ENCODE measurements at places on chromosomes 13 and 19.

DNA sequence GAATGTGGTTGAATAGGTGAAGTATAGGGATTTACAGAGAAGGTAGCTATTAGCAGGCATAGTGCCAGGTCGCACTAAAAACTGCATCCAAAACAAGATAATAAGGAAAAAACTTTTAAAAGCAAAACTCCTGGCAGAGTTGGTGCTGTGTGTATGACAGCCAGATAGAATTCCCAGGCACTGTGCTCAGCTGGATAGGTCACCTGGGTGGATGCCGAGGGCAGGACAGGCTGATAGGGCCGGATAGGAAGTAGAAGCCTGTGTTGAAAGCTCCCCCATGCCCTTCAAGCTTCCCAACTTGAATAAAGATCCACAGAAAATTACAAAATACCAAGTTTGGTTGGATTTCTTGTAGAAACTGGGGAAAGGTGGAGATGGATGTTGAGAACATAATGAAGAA is 48.9 kb upstream of the TDRD3 start:
- DNase-seq, result no peak

GRCh38 chr19:33436360-33437345 is 63.1 kb downstream of the CEBPG start:
- DNase-seq, result no peak

DNA sequence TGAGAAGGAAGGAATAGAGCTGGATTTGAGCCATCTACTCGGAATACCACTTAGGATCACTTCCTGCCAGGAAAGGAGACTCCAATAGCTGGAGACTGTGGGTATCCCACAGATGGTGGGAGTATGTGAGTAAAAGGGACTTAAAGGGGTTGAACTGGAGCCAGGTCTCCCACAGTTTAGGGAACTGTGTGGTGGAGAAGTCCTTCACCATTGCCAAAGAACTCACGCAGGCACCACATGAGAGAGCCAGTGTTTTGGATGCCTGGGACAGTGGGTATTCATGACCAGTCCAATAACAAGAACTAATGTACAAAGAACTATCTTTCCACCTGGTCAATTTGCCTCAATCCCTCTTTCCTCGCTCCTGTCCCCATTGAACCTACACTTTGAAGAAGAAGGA is 24.4 kb upstream of the MYCBP2 start:
- DNase-seq, result no peak

- DNase-seq, result no peak
Observed at GRCh38 chr19:47444388-47444821, 25.1 kb upstream of the MEIS3 start.

GRCh38 chr19:13169769-13170168 is 19.6 kb downstream of the IER2 start:
- no peak for DNase-seq

- DNase-seq, result no peak
Observed at GRCh38 chr19:39661565-39661964, 5.9 kb downstream of the LGALS16 start.

- no peak for DNase-seq
Observed at GRCh38 chr19:49549045-49549444, 21.2 kb downstream of the RCN3 start.

GRCh38 chr19:45761714-45762113 is 7.3 kb downstream of the SIX5 start:
- DNase-seq, result no peak

- no peak for DNase-seq
Observed at GRCh38 chr13:47327861-47328260, 431.0 kb upstream of the HTR2A start.

DNA sequence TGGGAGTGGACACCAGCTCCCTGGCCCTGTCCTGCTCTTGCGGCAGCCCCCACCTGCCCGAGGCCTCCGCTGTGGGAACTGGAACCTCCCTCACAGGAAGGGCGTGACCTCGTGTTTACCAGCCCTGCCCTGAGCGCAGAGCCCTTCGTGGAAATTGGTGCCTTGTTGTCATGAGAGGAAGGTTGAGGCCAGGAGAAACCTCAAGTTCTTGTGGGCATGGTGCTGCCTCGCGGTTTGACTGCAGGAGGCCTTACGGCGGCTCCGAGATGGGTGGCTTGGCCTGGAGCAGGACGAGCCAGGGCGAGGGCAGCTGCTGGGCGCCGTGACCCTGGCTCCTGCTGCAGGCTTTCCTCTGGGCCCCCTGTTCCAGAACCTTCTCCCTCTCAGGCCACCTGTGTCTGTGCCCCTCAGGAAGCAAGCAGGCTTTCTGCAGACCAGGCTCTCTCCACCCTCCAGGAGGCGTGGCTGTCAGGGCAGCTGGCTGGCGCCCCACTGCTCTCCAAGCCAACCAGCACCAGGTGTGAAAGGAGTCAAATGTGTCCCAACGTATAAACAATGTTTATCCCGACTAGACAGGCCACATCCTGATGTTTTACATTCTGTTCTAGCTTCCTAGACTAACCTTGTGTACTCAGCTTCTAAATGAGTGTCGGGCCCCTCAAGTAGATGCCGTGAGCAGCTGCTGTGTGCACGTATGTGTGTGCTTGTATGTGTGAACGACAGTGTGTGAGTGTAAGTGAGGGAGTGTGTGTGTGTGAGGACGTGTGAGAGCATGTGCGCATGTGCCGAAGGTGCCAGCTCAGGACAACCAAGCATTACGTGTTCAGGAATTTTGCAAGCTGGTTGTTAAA is 10.4 kb upstream of the RASA3 start:
- peak; percentile 92 for DNase-seq

DNA sequence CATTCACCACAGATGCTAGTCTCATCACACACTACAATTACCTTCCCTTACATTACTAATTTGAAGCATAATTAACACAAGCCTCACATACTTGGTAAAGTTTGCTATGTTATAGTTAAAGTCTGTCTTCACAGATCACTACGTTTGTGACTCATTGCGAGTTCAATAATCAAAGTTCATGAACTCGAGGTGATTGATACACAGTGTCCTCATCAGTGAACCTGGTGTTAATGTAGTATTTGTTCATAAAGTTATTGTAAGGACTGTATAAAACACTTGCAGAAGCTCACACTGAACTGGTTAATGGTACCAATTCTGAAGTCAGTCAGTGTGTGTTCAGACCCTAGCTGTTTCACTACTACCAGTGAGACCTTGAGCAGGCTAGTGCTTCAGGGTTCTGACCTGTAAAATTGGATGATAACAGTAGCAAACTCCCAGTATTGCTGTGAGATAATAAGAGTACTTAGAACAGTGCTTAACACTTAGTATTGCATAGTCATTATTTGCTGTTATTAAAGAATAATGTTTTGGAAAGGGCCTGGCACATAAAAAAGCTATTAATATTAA is 313.3 kb downstream of the LIG4 start:
- DNase-seq, result no peak

DNA sequence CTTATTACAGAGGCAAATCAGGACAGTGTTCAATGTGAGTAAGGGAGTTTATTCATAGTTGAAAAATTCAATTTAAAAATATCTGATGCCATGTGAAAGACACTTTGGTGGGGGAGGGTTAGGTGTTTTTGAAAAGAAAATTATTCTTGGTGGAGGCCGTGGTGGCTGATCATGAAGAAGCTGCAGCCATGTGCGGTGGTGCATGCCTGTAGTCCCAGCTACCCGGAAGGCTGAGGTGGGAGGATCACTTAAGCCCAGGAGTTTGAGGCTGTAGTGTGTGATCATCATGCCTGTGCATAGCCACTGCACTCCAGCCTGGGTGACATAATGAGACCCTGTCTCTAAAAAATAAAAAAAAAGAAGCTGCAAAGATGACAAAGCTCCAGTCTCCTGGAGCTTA is 28.6 kb downstream of the WDFY2 start:
- DNase-seq, result no peak

GRCh38 chr13:40161931-40162330 is 504.5 kb downstream of the FOXO1 start:
- no peak for DNase-seq

GRCh38 chr13:57823704-57824103 is 192.2 kb downstream of the PCDH17 start:
- DNase-seq, result no peak

GRCh38 chr19:38674388-38675171 is 27.1 kb downstream of the ACTN4 start:
- no peak for DNase-seq

DNA sequence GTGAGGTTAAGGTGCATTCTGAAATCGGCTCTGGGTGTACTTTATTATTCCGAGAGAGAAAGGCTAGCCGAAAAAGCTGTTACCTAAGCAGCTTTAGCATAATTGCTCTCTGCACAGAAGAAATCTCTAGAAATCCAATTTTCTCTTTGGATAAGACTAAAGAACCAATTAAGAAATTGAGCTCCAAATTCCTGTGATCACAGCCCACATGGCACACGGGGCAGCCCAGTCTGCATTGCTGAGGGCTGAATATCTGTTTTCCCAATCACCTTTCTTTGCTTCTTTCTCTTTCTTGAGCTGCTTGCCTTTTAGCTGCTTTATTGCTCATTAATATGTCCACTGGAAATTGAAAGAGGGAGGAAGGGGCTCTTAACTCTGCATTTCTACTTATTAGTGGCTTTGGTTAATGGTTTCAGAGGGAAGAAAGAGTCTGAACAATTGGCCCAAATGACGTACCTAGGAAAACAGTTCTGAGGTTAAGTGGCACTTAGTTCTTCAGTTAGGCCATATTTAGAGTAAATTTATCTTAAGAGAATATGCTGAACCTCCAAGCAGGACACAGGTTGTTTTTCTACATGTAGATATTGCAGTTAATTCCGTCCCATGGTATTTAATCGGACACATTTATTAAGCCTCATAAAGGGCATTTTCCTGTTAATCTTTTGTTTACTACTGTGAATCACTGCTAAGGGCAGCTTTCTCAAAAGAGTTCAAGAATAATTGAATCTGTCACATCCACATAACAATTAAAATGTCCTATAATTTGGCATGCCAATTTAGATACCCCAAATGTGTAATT is 265.7 kb downstream of the ABCC4 start:
- DNase-seq, result no peak

GRCh38 chr13:24221007-24221406 is 60.5 kb downstream of the SPATA13 start:
- no peak for DNase-seq

DNA sequence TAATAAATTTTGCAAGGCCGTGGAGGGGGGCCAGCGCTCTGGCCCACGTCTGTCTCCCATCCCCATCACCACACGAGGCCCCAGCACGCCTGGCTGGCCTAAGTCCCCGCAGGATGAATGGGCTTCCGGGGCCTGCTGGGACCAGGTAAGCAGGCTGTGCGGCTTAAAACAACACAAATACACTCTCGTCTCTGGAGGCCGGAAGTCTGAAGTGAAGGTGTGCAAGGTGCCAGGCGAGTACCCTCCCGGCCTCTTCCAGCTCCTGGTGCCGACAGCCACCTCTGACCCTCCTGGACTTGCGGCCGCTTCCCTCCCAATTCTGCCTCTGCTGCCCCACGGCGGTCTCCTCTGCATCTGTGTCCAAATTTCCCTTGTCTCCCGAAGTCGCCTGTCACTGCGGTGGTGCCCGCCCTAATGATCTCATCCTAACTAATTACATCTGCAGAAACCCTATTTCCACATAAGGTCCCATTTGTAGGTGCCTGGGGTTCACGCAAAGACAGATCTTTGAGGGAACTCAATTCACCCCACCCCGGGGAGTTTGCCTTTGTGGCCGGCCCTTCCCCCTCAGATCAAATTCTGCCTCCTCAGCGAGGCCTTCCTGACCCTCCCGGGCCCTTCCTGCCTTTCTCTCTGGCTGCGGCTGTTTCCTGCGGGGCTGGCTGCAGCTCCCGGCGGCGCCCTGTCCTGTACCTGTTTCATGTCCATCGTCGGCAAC is 8.1 kb upstream of the PTBP1 start:
- DNase-seq, result no peak

DNA sequence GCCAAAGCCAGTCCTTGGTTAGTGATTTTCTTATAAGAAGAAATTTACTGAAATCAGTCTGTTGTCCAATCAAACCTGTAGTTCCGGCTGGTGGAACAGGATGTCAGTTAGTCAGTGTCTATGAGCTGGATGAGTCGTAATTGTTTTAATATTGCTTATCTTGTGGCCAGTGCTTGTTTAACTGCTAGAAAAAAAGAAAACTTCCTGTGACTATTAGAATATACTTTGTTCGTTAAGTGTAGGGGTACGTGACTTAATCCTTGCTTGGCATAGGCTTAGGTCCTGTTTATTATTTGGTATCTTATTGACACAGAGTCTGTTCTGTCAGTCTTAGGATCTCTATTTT is 1484.8 kb upstream of the MIR17HG start:
- DNase-seq, result no peak

DNA sequence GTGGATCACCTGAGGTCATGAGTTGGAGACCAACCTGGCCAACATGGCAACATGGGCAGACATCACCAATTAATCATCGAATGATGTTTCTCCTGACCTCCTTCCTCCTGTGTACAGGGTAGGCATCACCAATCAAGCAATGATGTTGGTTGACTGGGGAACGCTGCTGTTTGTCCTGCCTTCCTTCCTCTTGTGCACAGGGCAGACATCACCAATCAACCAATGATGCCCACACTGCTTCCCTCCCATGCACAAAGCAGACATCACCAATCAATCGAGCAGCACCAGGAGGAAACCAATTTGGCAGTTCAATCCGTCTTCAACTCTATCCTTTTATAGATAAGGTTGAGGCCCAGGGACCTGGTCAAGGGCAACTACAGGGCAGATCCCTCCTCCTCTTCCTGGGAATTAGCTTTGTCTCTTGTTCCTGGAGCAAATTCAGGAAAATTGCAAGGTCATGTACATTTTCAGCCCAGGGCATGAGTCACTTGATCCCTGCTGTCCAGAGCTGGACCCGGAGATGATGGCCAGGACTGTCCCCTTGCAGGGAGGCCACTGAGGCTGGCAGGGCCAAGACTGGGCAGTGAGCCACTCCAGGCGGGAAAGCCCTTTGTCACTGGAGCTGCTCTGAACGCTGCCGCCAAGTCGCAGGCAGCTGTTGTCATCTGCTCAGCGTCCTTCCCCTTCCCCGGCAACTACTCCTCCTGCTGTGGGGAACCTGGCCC is 5.3 kb upstream of the CSNK1G2 start:
- no peak for DNase-seq

- no peak for DNase-seq
Observed at GRCh38 chr19:33064458-33064791, 263 bp downstream of the RHPN2 start.

DNA sequence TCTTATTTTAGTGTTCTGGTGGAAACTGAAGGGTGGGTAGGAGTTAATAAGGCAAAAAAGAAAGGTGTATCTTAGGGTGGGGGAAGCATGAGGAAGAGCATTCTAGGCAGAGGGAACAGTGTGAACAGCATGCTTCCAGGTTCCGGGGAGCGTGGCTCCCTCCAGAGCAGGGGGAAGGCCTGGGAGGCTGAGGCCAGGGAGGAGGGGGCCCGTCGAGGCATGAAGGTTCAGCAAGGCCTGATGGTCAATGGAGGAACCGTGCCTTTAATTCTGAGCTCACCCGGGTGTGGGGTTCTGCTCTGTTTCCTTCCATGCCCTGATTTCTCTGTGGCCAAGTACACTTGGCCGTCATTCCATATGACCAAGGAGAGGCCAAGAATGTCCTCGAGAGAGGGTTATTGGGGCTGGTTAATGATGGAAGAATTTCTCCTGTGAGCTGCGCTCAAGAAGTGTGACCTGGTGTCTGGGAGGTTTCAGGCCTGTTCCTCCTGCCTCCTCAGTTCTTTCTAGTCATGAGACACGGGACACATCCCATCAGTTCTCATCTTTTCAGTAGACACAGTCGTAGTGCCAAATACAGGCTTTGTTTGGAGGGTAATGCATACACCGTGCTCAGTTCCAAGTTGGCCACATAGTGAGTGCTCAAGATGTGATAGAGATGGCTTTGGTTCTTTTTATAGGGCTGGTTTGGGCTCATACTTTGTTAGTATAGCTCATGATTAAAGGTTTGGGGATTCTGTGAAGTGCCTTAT is 73.6 kb downstream of the SIPA1L3 start:
- peak; percentile 60 for DNase-seq

Measured in DMS79 (cell line).